Retinal pigment epithelial cell (primary cell): ENCODE measurements at places on chromosomes 6 and 20.

GRCh38 chr20:1866834-1867233 is 28.4 kb upstream of the SIRPA start:
- DNase-seq: no peak

DNA sequence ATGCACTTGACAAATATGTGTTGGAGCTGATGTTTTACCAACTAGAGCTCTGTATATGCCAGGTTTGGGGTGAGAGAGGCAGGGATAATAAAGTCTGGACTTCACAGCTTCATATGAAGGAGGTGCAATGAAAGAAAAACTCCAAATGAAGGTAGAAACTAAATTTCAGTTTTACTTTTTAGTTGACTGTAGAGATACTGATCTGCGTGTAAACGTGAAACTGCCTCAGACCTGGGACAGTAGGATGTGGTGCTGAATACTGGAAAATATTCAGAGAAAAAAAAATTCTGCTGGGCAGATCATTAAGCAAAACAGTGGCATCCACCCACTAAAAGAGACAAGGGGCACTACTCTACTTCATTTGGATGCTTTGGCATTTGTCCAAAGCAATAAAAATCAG is 94.5 kb downstream of the BACH2 start:
- no peak for DNase-seq

GRCh38 chr6:37619641-37620040 is 78.0 kb downstream of the MDGA1 start:
- DNase-seq: no peak

- DNase-seq: no peak
These were observed 92.4 kb downstream of the NCR2 start for GRCh38 chr6:41427642-41428335.

GRCh38 chr20:49028684-49029083 is 17.4 kb upstream of the CSE1L start:
- DNase-seq: no peak

- no peak for DNase-seq
These were observed 31.9 kb downstream of the DUSP22 start for GRCh38 chr6:324116-324728.

GRCh38 chr6:33737267-33738026 is 9.3 kb downstream of the IP6K3 start:
- DNase-seq: no peak

DNA sequence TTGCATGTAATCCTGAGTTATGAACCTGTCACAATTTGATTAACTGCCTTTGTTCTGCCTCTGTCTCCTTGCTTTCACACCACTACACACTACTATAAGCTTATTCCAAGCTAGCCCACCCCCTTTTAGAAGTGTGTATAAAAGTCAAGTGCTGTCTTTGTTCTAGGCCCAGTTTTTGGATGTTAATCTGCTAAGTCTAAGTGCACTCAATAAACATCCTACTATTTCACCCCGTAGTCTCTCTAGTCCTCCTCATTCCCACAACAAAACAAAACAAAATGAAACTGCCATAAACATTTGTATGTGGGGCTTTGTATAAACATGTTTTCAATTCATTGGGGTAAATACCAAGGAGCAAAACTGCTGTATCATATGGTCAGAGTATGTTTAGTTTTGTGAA is 16.1 kb upstream of the SPACA1 start:
- no peak for DNase-seq

DNA sequence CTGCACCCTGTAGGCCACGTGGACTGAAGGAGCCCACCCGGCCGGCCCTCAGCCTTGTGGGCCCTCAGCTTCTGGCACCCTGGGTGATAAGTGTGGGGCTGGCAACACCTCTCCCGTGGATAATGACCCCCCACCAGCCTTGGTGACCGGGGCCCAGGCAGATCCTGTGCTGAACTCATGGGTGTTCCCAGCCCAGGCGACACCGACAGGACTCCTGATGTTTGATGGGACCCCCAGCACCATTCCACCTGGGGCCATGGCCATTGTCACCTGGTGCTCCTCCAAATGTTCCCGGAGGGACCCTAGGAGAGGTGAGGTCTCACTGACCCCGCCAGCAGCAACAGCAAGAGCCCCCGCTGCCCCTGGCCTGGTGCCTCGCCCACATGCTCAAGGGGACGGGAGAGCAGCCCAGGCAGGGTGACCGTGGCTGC is 19.4 kb upstream of the FRMD1 start:
- no peak for DNase-seq

DNA sequence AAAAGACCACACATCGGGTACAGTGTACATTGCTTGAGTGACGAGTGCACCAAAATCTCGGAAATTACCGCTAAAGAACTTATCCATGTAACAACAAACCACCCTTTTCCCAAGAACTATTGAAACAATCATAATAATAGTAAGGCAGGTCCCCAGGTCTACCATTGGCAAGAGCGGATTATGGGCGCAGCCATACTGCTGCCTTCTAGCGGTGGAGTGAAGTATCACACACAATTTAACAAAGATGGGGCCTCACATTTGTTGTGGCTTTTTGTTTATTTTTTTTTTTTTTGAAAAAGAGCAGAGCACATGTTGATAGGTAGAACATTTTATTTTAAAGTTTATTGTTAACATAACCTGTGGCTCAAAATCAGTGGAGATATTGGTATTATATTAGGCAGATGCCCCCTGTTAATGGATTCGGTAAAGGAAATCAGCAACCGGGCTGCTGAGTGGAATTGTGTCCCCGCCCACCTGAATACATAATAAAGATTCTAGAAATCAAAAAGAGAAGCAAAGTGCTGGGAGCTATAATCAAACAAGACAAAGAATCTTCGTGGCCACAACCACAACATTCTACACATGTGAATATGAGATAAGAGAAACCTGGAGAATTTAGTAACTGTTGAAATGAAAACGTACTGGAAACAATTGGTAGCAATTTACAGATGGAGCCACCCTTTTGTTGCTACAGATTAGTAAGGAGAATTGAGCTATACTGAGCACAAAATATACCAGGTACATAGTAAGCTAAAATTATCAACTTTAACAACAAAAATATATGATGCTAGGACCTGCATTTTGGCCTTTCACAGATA is 94.2 kb upstream of the EXOC2 start:
- no peak for DNase-seq

- DNase-seq: no peak
These were observed 182.6 kb downstream of the RNGTT start for GRCh38 chr6:88780714-88781389.

DNA sequence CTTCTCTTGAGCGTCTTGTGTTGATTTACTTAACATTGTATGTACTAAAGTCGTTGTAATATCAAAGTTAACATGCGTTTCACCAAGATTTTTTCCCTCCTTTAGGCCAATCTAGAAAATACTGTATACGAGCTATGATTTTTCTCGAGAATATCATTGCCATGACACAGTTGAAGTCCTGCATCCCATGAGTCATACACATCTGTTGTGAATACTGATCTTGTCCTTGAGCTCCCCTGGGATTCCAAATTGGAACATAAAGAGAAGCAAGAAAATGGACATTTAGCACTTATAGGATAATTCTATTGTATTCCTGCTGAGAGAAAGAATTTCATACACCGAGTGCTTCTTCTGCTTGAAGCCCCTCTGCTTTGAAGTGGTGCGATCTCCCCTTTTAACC is 109.6 kb downstream of the SLC35B3 start:
- DNase-seq: no peak

GRCh38 chr20:54107181-54107580 is 36.8 kb upstream of the BCAS1 start:
- DNase-seq: no peak

DNA sequence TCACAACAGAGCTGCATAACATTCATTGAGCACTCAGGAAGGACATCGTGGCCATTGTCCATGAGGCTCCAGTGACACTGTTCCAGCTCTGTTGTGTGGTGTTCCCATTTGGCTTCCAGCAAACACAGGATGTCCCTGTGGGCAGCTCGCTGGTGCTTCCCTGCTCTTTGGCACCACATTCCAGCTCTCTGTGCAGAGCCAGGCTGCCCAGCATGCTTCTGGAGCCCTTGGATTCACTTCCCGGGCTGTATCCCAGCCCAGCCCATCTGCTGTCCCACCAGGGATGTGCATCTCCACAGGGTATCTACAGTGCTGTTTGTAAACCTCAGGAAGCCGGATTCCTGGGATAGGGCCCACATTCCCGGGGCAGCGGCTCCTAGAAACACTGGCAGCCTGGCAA is 57.2 kb downstream of the CTCFL start:
- DNase-seq: no peak

DNA sequence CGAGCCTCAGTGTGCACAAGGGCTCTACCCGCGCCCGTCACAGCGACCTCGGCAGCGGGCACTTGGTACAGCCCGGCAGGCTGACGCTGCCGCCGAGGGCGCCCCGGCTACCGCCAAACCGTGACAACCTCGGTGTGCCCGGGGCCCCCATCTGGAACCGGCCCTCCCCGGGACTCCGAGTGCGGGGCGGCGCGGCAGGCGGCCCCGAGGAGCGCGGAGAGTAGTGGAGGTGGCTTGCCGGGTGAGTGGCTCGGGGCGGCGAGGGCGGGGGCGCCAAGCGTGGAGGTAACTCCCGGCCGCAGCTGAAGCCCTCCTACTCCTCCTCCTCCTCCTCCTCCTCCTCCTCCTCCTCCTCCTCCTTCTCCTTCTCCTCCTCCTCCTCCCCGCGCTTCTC is at the start of gene ISM1:
Gene ISM1 (plus strand): TSS at position 371 of the 394 bp plus-strand sequence. CDS start 503 bp downstream, outside the sequence.
- no peak for DNase-seq

- peak; percentile 91 for DNase-seq
These were observed 234.1 kb upstream of the BMP2 start for GRCh38 chr20:6533351-6533750.

GRCh38 chr6:119071576-119071975 is 6.9 kb downstream of the FAM184A start:
- DNase-seq: no peak

DNA sequence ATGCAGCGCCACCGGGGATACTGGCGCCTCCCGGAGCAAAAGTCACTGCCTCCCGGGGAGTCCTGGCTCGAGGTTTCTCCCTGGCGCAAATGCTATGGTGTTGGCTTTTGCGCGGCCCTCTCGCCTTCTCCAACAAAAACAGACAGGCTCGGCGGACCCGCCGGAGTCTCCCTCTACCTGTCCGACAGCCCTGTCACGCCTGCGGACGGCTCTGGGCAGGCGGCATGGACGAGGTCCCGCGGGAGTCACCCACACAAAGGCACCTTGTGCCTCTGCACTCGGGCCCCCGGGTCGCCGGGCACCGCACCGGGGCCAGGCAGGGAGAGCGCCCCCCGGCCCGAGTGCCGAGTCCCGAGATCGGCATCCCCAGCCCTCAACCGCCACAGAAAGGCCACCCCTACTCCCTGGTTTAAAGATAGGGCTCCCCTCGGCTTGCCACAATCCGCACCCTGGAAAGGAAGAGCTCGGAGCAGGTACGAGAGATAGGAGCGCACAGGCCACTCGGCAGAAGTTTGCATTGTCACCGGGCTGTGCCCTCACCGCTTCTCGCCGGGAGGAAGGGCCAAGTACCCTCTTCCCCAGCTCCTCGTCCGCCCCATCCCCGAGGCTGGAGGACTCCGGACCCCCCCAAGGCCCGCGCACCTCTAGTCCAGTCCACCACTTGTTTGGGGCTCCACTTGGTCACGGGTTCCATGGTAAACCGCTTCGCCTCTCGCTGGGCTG is 903 bp downstream of the CNKSR3 start:
- no peak for DNase-seq

DNA sequence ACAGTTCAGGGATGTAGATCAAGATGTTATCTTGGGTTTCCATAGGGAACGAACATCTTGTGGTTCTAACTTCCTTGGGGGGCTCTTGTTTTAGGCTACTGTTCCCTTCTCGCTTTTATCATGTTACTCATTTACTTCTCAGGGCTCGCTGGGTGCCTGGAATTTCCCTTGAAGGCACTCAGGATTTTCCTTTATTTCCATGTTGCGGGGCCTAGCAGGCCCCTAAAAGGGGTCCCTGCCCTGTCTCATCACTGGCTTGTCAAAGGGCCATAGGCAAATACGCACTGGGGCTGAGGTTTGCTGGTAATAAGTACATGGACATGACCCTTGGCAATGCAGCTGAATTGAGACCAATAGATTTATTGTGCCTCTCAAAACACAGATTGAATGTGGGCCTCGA is 262.3 kb downstream of the CDH4 start:
- no peak for DNase-seq

DNA sequence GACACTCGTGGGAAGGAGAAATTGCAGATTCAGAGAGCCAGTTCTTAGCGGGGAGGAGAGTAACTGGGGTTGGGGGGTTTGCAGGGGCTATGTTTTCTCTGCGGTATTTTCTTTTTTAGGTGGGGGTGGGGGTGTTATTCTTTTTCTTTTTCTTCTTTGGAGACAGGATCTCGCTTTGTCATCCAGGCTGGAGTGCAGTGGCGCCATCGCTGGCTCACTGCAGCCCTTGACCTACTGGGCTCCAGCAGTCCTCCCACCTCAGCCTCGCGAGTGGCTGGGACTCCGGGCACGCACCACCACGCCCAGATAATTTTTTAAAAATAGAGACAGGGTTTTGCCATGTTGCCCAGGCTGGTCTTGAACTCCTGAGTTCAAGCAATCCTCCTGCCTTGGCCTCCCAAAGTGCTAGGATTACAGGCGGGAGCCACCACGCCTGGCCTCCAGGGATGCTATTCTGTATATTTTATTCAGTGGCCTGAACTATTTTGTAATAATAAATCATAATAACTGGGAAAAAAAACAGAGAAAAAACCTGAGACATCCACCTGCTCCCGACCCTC is 57.3 kb downstream of the UBE2V1 start:
- DNase-seq: no peak

DNA sequence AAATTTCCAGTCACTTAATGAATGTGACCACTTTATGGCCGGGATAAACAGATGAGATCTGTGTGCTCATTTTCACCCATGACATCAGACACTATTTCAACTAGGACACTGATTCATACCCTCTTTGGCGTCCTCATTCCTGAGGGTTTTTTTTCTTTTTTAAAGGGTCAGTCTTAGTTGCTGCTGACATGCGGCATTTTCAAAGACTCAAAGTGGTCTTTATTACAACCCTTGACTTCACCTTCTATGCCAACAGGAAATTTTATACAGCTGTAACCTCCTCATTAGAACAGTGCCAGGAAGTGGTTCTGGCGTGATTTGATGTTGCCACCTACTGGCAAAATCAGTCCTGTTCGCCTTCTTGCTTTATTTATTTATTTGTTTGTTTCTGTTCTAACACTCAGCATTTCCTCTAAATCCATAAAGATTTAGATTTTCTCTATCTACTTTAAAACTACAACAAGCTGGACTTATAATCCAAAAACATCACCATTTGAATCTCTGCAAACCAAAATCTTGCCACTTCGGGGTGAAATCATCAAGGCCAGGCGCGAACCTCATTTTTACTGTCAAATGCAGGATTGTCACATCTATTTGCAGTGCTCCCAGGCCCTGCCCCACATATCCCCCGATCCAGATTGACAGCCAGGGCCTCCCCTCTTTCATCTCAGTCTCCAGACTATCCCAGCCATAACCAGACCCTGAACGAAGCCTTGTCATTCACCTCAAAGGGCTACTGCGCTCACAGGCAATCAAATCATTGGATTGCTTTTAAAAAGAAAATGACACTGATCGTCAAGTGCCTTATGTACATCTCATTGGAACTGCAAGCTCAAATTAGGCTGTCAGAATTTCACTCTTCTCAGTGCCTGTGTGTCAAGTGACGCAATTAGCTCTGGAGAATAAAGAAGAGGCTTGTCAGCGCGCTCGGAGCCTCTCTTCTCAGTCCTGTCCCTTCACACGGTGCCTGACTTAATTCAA is 77.5 kb downstream of the C6orf118 start:
- DNase-seq: peak; percentile 24

- no peak for DNase-seq
These were observed 40.3 kb upstream of the ARMH2 start for GRCh38 chr6:24838994-24839393.
